ENCODE measurements at places on chromosomes 11 and 22.

DNA sequence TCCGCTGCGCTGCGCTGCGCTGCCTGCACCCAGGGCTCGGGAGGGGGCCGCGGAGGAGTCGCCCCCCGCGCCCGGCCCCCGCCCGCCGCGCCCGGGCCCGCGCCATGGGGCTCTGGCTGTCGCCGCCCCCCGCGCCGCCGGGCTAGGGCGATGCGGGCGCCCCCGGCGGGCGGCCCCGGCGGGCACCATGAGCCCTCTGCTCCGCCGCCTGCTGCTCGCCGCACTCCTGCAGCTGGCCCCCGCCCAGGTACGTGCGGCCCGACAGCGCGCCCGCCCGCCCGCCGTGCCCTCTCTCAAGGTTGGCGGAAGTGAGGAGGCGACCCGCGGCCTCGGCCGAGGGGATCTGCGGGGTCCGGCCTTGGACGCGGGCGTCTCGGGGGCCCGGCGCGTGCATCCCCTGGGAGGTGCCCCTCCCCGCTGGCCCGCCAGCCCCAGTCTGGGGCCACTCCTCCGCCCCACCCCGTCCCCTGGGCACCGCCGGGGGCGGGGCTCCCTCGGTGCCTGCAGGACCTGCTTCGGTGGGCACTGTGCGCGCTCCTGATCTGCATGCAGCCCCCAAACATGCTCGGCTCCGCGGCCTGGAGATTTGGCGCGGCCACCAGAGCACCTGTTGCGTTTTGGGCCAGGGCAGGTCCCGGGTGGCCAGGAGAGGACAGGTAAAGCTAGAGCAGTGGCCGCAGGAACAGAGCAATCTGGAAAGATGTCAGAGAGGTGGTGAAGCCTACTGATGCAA is 429 bp downstream of the VEGFB start:
- DNase-seq: no peak

GRCh38 chr11:24683583-24683982 is 186.7 kb downstream of the LUZP2 start:
- no peak for DNase-seq

GRCh38 chr22:46547883-46548244 is 10.4 kb upstream of the CELSR1 start:
- peak; percentile 80 for DNase-seq

DNA sequence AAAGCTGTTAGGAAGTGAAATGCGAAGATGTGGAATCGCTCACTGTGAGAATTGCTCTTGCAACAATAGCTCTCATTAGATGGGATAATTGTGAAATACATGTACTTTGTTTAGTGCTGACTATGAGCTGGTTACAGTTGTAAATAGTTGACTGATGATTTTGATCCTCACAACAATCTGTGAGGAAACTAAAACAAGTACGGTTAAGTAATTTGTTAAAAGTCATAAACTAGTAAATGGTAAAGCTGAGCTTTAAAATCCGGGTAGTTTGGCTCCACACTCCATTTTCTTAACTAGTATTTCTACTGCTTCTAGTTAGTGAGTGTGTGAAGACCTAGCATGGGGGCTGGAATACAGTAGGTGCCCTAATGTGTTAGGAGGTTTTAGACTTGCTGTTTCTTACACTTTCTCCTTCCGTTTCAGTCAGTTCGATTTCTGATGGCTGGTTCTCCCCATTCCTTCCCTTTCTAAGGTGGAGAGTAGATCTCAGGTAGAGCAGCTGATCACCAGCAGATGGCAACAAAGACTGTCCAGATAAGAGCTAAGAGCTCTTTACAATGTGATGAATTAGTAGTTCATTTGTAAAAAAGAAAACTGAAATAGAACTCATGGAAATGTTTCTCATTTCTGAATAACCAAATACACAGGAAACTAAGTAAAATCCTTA is 16.3 kb upstream of the CYP2R1 start:
- peak; percentile 62 for DNase-seq

DNA sequence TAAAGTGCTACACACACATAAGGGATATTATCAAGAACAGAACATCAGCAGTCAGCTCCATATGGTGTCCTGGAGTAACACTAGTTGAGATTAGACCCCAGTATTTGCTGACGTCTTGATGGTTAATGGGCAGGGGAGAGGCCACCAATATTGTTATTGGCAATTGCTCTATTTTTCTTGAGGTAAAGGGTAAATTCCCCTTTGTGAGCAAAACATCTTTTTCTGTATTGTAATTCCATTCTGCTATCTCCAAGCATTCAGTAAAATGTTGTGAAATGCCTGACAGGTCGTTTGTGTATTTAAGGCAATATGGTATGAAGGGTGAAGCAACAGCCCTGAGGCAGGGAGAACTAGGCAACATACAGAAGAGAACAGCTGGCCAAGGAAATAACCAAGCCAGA is 21.9 kb downstream of the PC start:
- peak; percentile 93 for DNase-seq

- peak; percentile 6 for DNase-seq
Observed at GRCh38 chr22:46538814-46539160, 1.4 kb upstream of the CELSR1 start.

All from amniotic epithelial cell (primary cell).